Upper lobe of right lung (tissue), 1 donor: ENCODE measurements at places on chromosomes 4 and X. TPM values are rescaled to one million over a fixed set of nuclear protein-coding genes. Genes with fewer than 3 reads are reported as not detected.

DNA sequence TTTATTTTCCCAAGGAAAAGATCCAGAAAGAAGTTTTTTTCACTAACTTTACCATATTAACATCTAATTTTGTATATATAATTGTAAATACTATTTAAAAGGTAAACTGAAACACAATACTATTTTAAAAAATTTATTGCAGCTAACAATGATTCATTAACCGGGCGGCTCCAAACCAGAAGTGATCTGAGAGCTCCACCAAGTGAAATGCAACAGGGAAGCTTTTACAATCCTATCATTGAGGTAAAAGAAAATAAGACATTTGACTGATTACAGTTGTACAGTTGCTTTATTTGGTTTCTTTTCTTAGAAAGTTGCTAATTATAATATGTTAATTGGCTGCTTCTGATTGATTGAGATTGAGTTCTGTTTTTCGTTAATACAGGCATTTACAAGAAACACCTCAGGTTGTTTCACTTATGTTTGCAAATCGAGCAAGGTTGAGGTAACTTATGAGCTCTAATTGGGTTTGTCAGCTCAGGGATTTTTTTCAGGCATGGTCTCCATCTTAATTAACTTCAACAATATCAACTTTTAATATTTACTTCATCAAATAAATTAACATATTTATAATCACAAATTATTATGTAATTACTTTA is 220.2 kb upstream of the UGT8 start:
- no peak overlapping the region for H3K27ac ChIP-seq
- no peaks in the 10 kb centered on the region for H3K27me3 ChIP-seq
- H3K4me1 ChIP-seq = no peaks in the 10 kb centered on the region
- no peak overlapping the region for H3K4me3 ChIP-seq
- DNase-seq = no peak

GRCh38 chr4:142574306-142574705 is 271.8 kb downstream of the INPP4B start:
- H3K27me3 ChIP-seq = no peaks in the 10 kb centered on the region
- no peaks in the 10 kb centered on the region for H3K4me1 ChIP-seq
- no peak for DNase-seq
- H3K4me3 ChIP-seq = no peak overlapping the region
- no peak overlapping the region for H3K27ac ChIP-seq

The CUL4B gene
- 38.6 TPM for total RNA-seq

- no peaks in the 10 kb centered on the region for H3K27me3 ChIP-seq
- DNase-seq = peak; percentile 67
- no peaks in the 10 kb centered on the region for H3K36me3 ChIP-seq
Measured at GRCh38 chrX:40734971-40735324, 394 bp downstream of the MED14 start.

GRCh38 chrX:22035236-22035635 is 3.1 kb downstream of the PHEX start:
- no peaks in the 10 kb centered on the region for H3K4me1 ChIP-seq
- H3K27ac ChIP-seq = no peak overlapping the region
- H3K4me3 ChIP-seq = no peak overlapping the region
- H3K36me3 ChIP-seq = no peaks in the 10 kb centered on the region
- no peak for DNase-seq
